CD4-positive, alpha-beta memory T cell (primary cell): ENCODE measurements at places on chromosomes 5 and 9. TPM values are rescaled to one million over a fixed set of nuclear protein-coding genes. Genes with fewer than 3 reads are reported as not detected.

DNA sequence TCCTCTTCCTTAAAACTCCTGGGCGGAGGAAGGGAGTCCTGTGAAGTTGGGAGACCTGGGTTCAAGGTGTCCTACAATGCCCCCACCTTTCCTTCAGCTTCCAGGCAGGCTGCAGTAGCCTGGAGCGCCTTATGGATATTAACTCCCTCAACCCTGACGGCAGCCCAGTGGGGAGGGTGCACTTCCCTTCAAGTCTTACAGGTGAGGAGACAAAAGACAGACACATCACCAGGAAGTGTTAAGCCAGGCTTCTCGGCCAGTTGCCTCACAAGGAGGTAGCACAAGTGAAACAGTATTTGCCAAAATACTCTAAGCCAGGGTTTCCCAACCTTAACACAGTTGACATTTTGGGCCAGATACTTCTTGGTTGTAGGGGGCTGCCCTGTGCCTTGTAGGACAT is 4.2 kb downstream of the TRIM7 start:
- DNase-seq, result no peak

DNA sequence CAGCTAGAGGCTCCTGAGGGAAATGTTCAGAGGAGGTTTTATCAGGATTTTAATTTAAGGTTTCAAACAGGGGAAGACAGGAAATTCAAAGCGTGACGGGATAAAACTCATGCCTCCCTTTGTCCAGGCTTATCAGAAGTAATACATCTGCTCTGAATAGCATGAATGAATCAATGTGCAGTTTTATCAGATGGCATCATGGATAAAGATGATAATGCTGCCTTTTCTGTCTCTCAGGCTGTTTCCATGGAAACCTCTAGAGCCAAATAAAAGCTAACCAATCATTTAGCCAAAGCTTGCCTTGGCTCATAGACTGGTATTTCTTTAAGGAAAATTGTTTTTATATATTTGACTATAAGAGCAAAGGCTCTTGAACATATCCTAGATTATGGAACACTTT is 16.4 kb downstream of the MFAP3 start:
- no peak for DNase-seq

- no peak for DNase-seq
Observed at GRCh38 chr9:89376741-89377351, 58.5 kb downstream of the SECISBP2 start.

DNA sequence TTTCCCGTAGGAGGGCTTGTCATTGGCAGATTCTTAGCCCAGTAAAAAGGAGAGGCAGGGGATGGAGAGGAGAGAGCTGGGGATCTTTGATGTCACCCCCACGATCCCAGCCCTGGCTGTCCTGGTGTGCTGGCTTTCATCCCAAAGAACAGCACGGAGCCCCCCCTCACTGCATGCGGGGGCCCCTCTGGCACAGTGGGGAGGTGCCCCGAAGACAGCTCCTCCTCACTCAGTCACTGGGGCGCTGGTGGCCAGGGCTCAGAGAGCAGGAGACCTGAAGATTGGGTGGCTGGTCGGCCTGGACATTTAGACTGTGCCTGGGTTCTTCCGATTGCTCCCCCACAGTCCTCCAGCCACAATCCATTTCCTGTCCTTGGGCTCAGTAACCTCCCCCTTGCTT is 207.5 kb downstream of the MELK start:
- no peak for DNase-seq

GRCh38 chr5:181042036-181042713 is 2.1 kb downstream of the BTNL9 start:
- DNase-seq, result no peak

GRCh38 chr5:140055152-140055551 is 12.1 kb upstream of the NRG2 start:
- DNase-seq, result no peak

SLC30A5 gene
- polyA plus RNA-seq, result 35.6 TPM

FAM153A gene
- polyA plus RNA-seq, result 2.0 TPM

LCN9 gene
- not detected for polyA plus RNA-seq

FYB1 gene
- 414 TPM for polyA plus RNA-seq

LCN15 gene
- polyA plus RNA-seq, result not detected

MAMDC2 gene
- polyA plus RNA-seq, result not detected

GLRA1 gene
- not detected for polyA plus RNA-seq

TRIP13 gene
- polyA plus RNA-seq, result 0.39 TPM

LCN1 gene
- polyA plus RNA-seq, result not detected
